ENCODE measurements at places on chromosomes 12 and 14.

DNA sequence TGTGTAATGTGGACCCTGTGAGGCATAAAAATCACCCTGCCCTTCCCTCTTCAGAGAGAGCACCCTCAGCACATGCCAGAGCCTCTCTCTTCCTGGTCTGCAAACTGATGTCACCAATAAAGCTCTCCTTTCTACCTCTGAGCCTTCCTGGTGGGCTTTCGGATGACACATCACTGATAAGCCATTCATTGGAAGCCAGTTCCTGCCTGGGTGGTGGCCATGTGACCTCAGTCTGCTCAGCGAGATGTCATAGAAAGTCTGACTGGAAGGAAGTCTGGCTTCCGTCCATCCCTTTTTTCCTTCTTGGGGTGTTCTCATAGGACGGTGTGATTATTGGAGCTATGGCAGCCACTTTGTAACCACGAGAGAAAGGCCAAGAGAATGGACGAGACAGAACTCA is 95.7 kb downstream of the PIWIL1 start:
- DNase-seq = no peak

GRCh38 chr14:68807148-68807600 is 14.3 kb upstream of the ZFP36L1 start:
- DNase-seq = no peak

GRCh38 chr12:8508910-8509841 is 4.1 kb upstream of the CLEC4D start:
- DNase-seq = no peak

- no peak for DNase-seq
Observed at GRCh38 chr12:16893426-16893825, 287.5 kb upstream of the LMO3 start.

GRCh38 chr12:4685317-4685716 is 34.9 kb upstream of the GALNT8 start:
- no peak for DNase-seq

- DNase-seq = no peak
Observed at GRCh38 chr14:77286576-77286975, 15.6 kb upstream of the NGB start.

GRCh38 chr12:45582536-45582935 is 147.0 kb upstream of the ARID2 start:
- no peak for DNase-seq

Data from NCI-H510A (cell line).